ENCODE measurements at places on chromosomes 16 and 17.
A peak's percentile ranks its signal among the peaks of the same experiment; 100 is the strongest.

- no peak for DNase-seq
Observed at GRCh38 chr17:70047619-70048419, 27.2 kb upstream of the KCNJ16 start.

DNA sequence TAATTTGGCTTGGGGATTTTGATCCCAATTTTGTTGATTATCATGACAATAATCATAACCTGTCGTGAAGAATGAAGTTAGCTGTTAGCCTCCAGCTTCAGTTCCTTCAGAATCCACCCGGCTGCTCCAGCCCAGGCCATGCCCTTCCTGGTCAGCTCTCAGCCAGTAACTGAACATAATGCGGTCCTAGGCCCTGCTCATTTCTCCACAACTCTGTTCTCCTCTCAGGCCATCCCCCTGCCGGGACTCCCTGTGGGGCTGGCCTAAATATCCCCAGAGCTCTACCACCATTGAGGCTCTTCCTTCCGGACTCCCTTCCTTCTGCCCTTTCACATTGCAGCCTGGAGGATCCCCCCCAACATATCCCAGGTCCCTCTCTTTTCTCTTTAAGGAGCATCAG is 833.4 kb upstream of the GOT2 start:
- no peak for DNase-seq

DNA sequence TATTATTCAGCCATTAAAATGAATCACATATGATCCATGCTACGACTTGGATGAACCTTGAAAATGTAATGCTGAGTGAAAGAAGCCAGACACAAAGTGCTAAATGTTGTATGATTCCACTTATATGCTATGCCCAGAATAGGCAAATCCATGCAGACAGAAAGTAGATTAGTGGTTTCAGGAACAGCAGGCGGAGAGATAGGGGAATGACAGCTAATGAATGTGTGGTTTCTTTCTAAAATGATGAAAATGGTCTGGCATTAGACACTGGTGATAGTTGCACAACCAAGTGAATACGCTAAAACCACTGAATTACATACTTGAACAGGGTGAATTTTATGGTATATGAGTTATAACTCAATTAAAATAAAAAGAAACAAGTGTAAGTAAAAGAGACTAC is 121.8 kb upstream of the NOG start:
- DNase-seq, result no peak

- no peak for DNase-seq
Observed at GRCh38 chr16:24051125-24051524, 205.0 kb upstream of the CACNG3 start.

GRCh38 chr17:82152556-82153294 is 54.7 kb upstream of the FASN start:
- no peak for DNase-seq

GRCh38 chr16:84075376-84075775 is 32.8 kb upstream of the SLC38A8 start:
- no peak for DNase-seq

GRCh38 chr16:3510416-3510815 is 9.6 kb downstream of the CLUAP1 start:
- DNase-seq, result no peak

DNA sequence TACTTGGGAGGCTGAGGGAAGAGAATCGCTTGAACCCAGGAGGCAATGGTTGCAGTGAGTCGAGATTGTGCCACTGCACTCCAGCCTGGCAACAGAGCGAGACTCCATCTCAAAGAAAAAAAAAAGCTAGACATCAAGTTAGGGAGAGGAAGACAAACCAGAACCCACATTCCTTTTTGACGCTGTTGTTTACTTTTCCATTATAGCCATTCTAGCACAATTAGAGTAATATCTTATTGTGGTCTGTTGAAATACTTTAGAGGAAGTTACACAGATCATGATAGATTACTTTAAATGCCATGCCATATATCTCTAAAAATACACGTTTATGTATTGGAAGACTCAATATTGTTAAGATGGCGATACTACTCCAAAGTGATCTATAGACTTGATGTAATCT is 16.5 kb upstream of the ABCC1 start:
- no peak for DNase-seq

GRCh38 chr17:51541215-51541614 is 280.9 kb downstream of the UTP18 start:
- no peak for DNase-seq

GRCh38 chr17:43360376-43360738 is 38.4 kb upstream of the ARL4D start:
- DNase-seq, result no peak

DNA sequence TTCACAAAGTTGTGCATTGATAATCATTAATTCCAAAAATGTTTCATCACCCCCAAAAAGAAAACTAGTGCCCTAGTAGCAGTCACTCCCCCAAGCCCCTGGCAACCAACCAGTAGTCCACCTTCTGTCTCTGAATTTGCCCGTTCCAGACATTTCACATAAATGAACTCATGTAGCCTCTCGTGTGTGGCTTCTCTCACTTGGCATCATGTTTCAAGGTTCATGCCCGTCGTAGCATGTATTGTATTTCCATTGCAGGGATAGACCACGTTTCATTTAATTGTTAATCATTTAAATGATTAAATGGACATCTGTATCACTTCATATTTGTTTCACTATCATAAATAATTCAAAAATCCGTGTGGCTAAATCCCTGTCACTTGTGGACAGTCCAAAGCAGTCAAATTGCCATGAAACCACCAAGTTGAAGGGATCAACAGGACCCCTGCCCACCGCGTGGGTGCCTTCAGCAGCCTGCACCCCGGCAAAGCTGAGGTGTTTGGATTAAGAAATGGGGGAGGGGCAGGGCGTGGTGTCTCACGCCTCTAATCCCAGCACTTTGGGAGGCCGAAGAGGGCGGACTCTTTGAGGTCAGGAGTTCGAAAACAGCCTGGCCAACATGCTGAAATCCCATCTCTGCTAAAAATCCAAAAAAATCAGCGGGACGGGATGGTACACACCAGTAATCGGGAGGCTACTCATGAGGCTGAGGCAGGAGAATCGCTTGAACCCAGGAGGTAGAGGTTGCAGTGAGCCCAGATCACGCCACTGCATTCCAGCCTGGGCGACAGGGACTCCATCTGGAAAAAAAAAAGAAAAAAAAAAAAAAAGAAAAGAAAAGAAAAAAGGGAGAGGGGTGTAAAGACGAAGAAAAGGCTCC is 8.7 kb upstream of the FLYWCH2 start:
- DNase-seq, result no peak

- DNase-seq, result no peak
Observed at GRCh38 chr16:48276102-48276501, 28.8 kb upstream of the ABCC11 start.

DNA sequence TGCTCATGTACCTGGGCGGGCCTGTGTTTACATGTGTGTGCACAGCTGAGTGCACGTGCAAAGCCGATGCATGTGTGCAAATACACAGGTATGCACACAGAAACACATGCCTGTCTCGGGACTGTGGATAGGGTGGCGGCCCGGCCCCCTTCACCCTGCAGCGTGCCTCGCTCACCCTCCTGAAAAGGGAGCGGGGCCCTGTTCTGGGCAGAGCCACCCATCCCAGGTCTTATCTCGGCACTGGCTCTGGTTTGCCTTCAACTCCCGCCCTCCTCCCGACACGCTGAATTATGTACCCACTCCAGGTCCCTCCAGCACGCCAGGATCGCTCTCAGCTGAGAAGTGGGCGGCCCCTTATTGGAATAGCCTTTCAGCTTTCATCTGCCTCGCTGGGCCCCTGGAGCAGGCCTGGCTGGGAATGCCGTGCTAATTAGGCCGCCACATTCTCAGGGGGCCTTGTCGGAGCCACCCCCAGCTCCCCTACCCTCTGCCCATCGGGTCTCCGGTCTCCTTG is 77.8 kb downstream of the RTN4RL1 start:
- no peak for DNase-seq

DNA sequence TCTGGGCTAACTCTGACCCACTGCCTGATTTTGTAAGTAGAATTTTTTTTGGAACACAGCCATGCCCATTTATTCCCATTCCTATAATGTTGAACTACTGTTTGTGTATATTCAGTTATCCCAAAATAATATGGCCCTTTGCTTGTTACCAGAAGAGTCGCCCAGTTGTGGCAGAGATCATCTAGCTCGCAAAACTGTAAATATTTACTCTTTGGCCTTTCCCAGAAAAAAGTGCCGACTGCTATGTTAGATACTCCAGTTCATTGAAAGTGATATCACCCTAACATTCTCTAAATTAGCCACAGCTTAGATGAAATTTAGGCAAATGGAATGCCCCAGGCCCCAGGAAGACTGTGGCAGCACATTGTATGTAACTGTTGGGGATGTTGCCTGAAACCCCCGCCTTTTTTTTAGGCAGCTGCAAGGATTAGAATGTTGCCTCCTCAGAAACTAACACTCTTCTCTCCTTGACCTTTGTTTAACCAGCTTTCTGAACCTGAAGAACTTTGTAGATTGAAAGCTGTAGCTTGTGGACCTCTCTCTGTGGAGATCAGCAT is 19.1 kb downstream of the WWOX start:
- DNase-seq, result no peak

- peak; percentile 6 for DNase-seq
Observed at GRCh38 chr17:62824290-62825131, 16.4 kb upstream of the MARCHF10 start.

GRCh38 chr16:11862489-11862888 is 11.1 kb upstream of the RSL1D1 start:
- no peak for DNase-seq

- DNase-seq, result no peak
Observed at GRCh38 chr17:57606111-57606875, 138.8 kb downstream of the CCDC182 start.

DNA sequence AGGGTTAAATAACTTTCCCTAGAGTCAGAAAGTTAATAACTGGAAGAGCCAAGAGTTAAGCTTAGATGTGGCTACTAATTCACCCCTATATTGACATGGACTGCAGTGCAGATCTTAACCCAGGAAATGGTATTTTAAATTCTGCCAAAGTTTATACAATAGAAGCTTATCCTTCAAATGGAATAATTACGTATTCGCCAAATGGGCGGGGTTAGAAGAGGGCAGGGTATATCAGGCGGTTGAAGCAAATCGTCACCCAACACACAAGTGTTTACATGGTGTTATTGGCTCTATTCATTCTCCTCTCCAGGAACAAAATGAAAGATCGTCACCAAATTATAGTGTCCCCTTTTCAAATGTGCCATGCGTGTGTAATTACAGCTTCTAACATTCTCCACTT is 182.7 kb downstream of the PRKCB start:
- DNase-seq, result no peak

DNA sequence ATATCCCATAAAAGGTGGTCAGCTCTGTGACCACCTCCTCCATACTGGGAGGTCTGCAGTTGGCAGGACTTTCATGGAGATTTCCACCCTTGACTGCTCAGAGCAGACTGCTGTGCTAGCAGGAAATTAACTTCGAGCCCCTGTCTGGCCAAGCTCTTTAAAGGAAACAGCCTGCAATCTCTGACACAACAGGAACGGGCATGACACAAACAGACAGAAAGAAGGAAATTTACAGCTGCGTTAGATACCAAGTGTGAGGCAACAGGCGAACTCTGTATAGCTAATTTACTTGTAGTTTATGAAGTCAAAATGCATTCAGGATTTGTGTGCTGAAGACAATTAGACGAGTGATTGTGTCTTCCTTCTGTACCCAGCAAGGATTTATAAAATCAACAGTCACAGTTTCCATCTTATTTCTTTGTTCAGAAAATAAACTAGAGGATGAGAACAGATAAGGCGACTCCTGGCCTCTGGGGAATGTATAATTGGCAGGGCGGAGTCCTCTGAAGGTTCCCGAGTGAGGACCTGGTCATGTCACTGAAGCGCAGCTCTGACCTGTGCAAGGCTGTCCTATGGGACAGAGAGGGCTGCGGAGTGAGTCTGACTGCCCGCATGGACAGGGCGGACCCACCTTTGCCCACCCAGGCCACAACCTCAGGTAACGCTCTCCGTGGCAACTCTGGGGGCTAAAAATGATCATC is 16.1 kb downstream of the WIPI1 start:
- no peak for DNase-seq

DNA sequence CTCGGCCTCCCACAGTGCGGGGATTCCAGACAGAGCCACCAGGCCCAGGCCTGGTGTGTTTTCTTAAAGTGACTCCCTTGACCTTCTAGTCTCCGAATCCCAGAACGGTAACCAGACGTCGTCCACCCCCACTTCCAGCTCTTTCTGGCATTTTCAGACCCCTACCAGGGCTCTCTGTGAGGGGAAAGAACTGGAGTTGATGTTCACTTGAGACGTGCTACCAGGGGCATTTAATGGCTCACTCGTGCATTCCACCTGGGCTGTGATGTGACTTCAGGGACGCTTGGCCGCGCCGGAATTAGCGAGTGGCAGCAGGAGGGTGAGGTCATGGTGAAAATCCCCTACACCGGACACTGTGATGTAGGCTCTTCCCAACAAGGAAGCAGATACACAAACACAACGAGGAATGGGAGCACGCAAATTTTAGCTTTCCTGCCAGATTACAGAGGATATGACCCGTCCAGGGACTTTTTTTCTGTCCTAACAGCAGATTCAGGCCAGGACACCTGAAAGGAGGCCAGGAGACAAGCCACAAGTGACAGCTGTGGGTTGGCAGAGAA is 1.1 kb upstream of the GNA13 start:
- no peak for DNase-seq

DNA sequence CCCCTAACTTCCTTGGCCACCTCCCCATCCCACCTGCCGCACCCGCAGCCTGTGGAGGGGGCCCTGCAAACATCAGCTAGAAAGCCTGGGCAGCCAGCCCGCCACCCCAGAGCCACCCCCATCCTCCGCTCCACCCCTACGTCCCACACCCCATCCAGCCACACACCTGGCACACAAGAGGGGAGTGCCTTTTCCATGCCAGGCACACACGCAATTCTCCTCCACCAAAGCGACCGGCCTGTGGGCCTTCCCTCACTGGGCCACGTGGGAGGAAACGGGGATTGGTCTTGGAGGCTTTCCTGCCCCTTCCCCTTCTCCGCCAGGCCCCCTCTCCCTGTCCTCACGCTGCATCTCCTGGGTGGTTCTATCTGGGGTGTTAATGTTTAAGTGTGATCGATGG is 48.7 kb upstream of the TNRC6C start:
- DNase-seq, result no peak
